ENCODE measurements at places on chromosomes 3 and 15.

- peak; percentile 58 for DNase-seq
Observed at GRCh38 chr3:66378256-66378655, 122.6 kb downstream of the LRIG1 start.

GRCh38 chr3:174826069-174826468 lies 33.1 kb upstream of the NAALADL2 start:
- no peak for DNase-seq

DNA sequence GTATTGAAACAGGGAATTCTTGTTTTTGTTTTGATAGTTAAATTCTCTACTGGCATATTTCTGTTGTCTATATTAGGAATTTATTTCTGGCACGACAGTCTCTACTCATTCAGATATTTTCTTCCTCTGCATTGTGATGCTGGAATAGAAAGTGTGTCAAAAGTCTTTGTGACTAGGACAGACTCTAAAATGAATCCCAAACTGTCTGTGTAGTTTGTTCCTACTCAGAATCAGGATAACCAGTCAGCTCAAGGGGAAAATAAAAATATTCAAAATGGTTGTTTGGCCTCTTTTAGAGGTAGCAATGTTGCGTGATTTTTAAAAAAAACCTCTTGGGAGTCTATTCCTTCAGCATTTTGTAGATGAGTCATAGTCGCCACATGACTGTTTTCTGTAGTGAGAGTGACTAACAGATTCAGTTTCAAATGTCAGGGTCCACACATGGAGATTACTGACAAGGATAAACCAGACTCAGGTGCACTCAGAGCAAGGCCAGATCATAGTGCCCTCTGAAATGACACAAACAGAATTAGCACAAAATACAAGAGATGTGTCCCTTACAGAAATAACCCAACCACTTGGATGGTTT lies 13.1 kb downstream of the SLC7A14 start:
- no peak for DNase-seq

DNA sequence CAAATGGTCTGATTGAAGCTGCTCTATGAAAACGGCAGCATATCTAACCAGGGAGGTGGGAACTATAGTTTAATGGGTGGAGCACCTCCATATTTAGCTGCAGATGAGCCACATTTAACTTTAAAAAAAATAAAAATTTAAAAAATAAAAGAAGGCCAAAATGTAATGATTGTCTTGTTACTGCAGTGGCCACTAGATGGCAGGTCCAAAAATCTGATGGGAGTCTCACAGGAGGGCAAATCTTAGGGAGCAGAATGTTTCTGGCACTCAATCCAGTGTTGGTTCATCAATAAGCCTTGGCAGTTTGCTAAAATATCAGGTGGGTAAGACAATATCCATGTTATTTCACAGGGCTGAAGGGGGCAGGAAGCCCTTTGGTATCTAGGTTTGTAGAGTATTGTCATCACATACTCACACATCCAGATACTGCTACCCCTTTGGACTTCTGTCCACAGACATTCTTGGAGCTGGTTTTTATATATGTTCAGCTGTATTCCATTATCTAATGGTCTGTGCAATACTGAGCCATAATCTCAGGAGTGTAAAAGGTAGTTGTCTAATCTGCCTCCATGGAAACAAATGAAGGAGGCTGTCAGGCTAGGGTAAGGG lies 233.3 kb downstream of the TIGIT start:
- DNase-seq: no peak

GRCh38 chr15:72685925-72686794 lies at the start of the genes BBS4 and HIGD2B:
TSS of gene BBS4 (plus strand) at chr15:72686207. CDS start at chr15:72686228, 21 bp downstream.
TSS of gene HIGD2B (minus strand) at chr15:72686182. CDS start at chr15:72676374, 9,808 bp downstream.
- DNase-seq: peak; percentile 86

DNA sequence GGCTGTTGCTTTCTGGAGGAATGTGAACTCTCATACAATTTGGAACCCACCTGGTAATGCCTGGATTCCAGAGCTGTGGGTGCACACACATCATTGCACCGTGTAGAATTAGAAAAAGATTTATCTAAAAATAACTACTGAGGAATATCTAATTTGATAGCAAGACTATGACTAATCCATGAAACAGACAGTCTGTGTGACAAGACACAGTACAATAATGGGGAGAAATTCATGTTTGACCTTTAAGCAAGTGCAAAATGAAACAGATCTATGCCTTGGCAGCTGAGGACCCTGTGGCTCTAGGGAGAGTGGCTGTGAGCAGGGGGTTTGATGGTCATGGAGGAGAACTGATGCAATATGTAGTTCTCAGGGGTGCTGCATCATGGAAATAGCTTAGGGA lies 7.9 kb upstream of the DOCK3 start:
- DNase-seq: no peak

GRCh38 chr3:94130690-94131089 lies 67.8 kb downstream of the NSUN3 start:
- DNase-seq: no peak

- DNase-seq: no peak
Observed at GRCh38 chr15:80693682-80694610, 1.2 kb upstream of the ABHD17C start.

DNA sequence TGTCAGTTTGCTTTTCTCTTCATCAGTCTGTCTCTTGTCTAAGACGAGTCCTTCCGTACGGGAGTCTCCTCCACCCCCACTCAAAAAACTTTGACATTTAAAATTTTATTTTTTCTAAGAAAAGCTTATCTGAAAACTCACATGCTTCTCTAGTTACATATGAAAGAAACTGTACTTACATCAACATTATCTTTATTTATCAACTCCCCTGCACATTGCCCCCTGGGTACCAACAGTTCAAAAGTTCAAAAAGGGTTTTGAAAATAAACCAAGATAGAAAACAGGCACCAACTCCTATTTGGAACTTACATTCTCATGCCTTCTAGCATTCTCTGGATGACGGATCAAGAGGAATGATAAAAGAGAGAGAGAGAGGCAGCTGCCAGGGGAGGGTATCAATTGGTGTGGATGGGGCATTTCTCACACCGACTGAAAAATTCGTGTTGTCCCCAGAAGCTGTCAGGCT lies 182.5 kb downstream of the FOXP1 start:
- no peak for DNase-seq

- DNase-seq: no peak
Observed at GRCh38 chr15:90161950-90162361, 39.2 kb upstream of the SEMA4B start.

- no peak for DNase-seq
Observed at GRCh38 chr15:31283043-31283442, 43.6 kb upstream of the KLF13 start.

DNA sequence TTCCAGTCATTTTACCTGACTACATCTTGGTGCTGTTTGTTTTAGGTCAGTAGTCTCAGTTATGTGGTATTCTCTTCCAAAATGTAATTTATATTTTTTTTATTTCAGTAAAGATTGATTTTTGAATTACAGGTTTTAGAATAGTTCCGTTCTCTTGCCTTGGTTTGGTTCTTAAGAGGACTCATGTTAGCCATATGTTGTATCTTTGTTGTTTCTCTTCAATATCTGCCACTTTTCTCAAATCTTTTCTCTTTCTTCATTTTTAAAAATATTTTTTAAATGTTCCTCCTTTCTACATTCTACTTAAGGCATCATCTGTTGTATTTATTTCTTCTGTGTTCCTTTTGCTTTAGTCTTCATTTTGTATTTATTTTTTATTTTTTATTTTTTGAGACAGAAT lies 5.6 kb upstream of the UBL7 start:
- DNase-seq: no peak

DNA sequence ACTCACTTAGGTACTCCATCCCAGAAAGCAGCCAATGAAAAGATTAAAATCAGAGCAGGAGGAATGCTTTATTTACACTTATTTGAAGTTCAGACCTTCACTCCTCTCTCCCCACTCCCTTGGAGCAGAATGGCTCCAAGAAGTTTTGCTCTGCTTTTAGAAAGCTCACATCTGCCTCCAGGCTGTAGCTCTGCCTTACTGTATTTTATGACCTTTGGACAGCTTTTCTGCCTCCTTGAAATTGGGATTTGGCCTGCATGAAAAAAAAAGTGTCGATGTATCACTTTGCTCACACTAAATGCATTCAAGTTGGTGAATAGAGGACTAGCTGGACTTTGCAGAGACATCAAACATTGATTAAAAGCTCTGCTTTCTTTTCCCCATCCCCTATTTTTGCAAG lies 95.3 kb downstream of the SLC9A9 start:
- no peak for DNase-seq

DNA sequence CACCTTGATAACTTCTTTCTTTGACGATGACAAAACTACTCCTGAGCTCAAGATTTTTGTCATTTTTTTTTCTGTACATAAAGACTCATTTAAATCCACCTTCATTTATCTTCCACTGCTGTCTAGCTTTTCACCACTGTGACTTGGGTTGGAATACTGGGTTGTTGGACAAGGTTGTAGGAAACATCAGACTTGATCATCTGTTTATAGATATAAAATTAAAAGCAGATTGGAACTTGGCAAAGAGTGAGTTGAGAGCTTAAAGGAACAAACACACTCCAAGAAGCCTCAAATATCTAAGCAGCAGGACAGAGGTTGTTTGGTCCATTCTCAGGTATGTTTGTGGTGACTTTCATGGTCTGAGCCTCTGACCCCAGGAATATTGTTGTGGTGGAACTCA lies 141.7 kb upstream of the NDN start:
- no peak for DNase-seq

DNA sequence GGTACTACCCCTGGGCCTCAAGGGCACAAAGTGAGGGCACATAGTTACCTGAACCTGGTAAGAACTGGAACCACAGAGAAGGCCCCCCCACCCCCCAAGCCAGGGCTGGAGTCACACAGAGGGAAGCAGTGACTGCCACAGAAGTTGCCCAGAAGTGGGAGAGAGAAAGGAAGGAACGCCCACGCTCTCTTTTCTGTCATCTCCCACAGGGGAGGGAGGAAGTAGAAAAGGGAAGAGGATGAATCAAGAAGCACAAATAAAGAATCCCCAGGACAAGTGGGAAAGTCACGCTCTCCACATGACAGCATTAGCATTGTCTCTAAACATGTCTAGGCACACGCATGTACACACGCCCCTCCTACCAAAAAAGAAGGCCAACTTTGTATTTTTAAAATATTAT lies 114.7 kb upstream of the FRMD4B start:
- DNase-seq: no peak

DNA sequence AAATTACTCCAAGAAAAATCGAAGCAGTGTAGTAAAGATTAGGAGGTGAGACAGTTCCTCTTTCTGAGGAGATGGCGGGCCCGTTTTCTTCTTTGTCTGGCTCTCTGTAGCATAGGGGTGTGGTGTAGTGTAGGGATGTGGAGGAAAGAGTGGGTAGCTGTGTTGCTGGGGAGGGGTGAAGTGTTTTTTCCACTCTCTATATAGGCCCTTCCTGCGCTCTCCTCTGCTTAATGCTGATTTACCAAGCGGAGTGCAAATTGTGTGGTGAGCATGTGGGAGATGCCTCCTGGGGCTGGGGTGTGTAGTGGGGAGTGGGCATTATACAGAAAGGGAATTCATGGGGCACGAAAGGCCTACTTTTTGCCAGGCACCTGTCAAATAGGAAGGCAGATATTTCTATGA lies 94.9 kb downstream of the ST6GAL1 start:
- peak; percentile 48 for DNase-seq

DNA sequence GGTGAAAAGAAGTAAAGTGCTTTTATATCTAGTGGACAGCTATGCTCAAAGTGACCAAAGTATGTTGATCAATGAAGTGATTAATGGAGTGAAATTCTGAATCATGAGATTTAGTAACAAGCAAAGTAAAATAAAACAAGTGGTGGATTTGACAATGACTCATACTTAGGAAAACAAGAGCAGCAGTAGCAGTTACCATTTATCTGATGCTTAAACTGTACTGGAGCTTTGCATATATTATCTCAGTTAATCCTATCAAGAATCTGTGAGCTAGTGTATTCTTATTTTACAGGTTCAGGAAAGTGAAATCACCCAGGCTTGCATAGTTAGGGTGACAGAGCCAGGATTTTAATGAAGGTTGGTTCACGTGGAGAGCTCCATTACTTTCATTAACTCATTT lies 50.6 kb upstream of the SPATA16 start:
- no peak for DNase-seq

GRCh38 chr3:102747611-102748010 lies 312.8 kb downstream of the ZPLD1 start:
- DNase-seq: no peak

- no peak for DNase-seq
Observed at GRCh38 chr15:101500865-101501551, 11.5 kb upstream of the PCSK6 start.

- no peak for DNase-seq
Observed at GRCh38 chr3:159989973-159990846, 1.6 kb downstream of the IL12A start.

- DNase-seq: no peak
Observed at GRCh38 chr3:130429713-130430023, 84.2 kb downstream of the COL6A5 start.

DNA sequence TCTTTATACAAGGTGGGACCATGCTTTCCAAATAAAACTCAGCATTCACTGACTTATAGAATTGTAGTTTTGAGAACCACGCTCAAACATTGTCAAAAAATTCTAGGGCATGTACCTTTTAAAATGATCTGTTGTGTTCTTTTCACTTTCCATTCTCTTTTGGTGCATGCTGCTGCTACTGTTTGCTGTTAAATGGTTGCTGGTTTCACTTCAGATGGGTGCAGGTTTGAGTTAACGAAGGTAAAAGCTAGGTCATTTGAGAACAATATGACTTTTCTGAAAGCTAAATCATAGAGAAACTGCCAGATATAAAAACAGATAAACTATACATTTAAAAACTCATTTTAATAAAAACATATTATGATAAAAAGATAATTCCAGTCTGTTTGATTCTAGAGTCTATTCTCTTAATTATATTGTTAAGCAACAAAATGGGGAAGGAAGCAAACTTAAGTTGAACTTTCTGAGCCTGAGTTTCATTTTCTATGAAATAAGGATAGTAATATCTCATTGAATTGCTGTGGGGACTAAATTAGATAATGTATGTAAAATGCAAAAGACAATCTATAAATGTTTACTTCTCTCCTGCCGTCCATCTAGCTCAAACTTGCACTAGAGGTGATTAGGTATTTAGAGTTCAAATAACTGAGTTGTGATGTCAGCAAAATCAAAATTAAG lies 82.4 kb downstream of the OXSM start:
- DNase-seq: no peak

DNA sequence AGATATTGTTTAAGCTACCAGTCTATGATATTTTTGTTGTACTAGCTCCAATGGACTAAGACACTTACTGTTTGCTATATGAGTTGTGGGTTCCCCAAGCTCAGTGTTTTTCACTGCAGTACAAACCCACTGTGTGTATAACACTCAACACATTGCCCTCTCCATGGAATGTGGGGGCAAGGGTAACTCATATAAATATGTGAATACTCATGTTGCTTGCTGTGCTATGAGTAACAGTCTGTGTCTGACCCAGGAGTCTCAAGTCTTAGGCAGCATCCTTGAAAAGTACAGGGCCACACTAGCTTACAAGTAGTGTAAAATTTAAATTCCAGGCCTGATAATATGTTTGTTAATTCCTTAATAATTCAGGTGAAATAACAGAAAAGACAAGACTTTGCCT lies 22.5 kb upstream of the CNTN3 start:
- no peak for DNase-seq

GRCh38 chr15:25967116-25967515 lies 104.0 kb upstream of the ATP10A start:
- DNase-seq: no peak

GRCh38 chr15:72229076-72229946 lies 1.7 kb downstream of the PKM start:
- DNase-seq: peak; percentile 63

GRCh38 chr3:112333381-112334317 lies 693 bp downstream of the CD200 start:
- no peak for DNase-seq

Data from CD4-positive, alpha-beta T cell treated with Interleukin-12 subunit alpha and Interleukin-12 subunit beta, for 1 hour (primary cell).